ENCODE measurements at places on chromosomes 7 and 10.

DNA sequence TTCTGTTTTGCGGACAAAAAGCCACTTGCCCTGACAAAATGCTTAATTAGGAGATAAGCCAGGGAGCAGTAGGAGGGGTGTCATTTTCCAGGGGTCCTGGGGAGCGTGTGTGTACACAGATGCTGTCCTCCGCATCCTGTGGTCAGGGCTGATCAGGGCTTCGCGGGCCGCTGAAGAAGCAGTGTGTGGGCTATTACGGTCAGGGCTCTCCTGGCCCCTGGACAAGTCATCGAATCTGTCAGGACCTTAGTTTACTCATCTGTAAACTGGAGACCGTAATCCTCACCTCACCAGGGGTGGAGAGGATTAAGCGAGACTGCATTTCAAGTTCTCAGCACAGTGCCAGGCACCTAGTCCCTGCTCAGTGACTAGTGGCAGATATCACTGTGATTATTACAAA is 26.0 kb upstream of the MXI1 start:
- DNase-seq, result no peak

- peak; percentile 11 for DNase-seq
Measured at GRCh38 chr10:34029455-34029854, 695.0 kb upstream of the NRP1 start.

DNA sequence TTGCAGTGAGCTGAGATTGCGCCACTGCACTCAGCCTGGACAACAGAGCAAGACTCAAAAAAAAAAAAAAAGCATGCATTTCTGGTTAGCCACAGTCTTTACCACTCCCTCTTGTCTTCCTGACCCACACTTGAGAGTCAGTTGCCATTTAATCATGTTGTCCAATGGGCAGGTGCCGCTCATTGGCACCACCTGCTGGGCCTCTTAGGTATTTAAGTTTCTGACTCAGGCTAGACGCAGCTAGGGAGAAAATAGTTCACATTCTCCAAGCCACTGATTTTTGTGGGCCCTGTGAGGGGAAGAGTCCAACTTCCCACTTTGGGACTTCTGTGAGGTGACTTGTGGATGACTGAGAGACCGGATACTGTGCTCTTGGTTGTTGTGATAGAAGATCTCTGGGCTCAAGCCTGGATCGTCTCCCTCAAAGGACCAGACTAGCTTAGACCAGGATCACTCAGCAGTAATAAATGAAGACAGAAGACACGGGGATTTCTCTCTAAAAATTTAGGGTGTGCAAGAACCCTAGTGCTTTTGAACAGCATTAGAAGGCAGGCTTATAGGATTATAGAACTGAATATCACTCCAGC is 26.8 kb upstream of the SORCS3 start:
- no peak for DNase-seq

- DNase-seq, result no peak
Measured at GRCh38 chr10:110300486-110300986, 4.2 kb downstream of the SMNDC1 start.

DNA sequence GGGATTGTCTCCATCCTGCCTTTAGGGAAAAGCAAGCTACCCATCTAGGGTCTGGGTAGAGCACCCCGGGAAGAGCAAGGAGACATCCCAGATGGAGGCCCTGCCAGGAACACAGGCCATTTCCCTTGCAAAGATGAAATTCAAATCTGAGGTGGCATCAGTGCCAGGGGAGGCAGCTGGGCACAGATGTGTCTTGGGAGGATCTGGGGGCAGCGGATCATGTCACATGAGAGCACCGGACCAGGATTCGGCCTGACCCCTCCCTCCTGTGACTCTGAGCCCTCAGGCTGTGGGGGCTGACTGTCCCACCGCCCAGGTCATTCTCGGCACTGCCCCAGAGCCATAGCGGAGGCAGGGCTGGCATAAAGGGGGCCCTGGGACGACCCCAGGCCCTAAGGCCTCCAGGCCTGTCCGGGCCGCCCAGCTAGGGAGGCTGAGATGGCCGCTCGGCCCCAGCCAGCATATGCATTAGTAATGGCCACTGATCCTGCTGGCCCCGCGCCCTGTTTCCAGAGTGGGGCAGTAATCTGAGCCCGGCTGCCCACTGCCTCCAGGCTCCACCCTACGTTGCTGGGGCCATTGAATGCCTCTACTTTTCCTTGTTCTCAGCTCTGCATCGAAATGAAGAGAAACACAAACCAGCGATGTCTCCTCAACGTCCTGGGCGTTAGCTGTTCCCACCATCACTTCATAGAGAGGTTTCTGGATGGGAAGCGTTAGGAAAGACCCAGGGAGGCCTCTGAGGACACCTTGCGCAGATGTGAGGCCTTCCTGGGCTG is 148.5 kb downstream of the UBE2H start:
- DNase-seq, result peak; percentile 88

- peak; percentile 97 for DNase-seq
Measured at GRCh38 chr7:26667514-26668133, 196.8 kb downstream of the SKAP2 start.

- DNase-seq, result peak; percentile 50
Measured at GRCh38 chr7:150756858-150757257, 19.6 kb downstream of the GIMAP5 start.

DNA sequence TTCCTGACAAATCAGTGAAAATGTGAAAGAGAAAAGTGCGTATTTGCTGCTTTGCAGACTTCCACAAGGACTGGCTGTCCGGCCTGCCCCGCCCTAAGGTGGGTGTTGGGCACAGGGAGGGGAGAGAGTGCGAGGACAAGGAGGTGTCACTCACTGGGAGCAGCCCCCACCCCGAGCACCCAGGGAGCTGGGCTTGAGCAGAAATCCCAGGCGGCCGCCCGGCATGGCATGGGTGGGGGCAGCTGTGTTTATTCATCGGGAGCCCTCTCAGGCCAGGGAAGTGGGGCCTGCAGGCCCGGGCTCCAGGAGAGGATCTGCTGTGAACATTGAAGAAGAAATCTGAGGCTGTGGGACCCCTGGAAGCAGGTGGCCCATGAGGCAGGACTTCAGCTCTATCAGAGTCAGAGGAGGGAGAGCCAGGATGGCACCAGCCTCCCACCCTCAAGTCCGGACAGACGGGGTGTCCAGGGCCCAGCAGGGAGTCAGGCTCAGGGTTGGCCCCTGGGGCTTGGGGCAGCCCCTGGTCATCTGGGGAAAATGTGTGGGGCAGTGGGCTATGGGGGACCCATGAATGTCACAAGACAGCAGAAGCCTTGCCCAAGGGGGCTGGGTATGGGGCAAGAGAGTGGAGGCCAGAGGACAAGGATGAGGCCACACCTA is 164.4 kb upstream of the PPP2R2D start:
- DNase-seq, result no peak

GRCh38 chr10:33808475-33808874 is 474.0 kb upstream of the NRP1 start:
- no peak for DNase-seq

DNA sequence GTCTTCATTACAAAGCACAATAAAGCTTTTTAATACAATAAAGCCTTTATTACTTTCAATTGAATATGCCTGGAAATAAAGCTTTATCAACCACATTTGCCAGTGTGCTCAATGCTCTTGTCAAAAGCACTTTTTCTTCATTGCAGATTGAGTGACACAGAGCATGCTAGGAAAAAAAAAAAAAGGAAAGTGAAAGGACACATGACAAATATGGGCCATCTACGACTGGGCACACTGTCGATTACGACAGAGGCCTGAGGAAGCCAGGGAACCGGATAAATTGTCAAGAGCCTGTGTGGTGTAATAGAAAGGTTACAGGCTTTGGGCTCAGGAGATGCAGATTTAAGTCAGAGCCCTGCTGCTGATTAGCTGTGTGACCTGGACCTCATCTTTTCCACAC is 84.8 kb upstream of the LRGUK start:
- DNase-seq, result no peak

GRCh38 chr7:27527348-27527714 is 135.4 kb downstream of the HIBADH start:
- DNase-seq, result no peak

- no peak for DNase-seq
Measured at GRCh38 chr10:8674230-8674629, 619.7 kb downstream of the GATA3 start.

DNA sequence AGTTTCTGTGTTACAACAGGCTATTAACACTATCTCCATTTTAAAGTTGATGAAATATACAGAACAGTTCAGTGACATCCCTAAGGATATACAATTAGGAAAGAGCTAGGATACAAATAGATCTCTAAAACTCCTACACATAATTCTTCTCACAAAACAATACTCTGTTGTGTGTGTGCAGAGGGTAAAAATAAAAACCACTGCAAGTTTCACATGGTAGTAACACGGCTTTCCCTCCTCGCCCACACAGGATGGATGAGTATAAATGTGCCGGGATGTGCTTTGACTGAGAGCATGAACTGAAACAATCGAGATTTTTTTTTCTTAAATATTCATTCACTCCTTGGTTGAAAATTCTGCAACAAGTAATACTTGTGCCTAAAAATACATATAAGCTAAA is 131.5 kb upstream of the C1QL3 start:
- no peak for DNase-seq

DNA sequence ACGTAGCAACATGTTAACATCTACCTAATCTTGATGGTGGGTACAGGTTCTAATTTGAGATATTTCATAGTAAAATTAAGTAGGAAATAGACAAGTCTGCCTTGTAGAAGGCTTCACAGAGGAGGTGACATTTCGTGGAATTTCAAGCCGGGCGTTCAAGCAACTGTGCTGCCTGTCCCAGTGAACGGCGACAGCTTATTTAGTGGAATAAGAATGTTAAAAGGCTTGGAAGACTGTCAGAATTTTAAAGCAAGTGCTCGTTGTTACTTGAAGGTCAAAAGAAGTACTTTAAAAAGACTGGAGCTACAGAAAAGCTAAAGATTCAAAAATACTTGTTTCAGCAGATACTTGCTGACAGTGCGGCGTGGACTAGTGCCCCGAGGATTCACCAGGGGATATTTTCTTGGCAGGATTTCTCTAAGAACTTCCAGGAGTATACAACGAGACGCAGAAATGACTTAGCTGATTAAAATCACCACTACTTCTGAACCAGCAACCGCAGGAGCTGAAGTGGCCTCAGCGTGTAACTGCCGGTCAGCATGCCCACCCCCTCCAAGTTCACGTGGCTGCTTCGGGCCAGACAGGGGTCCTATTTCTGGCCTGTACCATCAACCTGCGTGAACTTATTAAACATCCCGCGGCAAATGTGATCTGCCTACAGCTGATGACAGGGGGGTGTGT is 46.5 kb downstream of the CTBP2 start:
- peak; percentile 71 for DNase-seq
